Activated naive CD8-positive, alpha-beta T cell treated with anti-CD3 and anti-CD28 coated beads, Interleukin-2, amount 10 ng/mL, durations not matched to agents 7 days and 5 days (primary cell): ENCODE measurements at places on chromosomes 12 and 14.
A peak's percentile ranks its signal among the peaks of the same experiment; 100 is the strongest.

DNA sequence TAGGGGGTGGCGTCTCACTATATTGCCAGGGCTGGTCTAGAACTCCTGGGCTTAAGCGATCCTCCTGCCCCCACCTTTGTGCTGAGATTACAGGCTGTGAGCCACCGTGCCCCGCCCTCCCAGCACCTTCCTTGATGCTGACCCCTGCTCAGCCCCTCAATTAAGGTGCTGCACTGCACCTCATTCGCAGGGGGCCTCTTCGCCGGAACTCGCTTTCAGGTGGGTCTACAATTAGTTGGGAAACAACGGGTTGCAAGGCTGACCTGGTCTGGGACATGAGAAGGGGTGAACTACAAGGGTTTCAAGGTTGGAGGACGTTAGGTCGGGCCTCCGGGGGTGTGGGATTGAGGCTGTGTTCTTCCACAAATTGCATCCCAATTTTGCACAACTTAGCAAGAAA is 1.2 kb upstream of the NOP2 start:
- H3K27me3 ChIP-seq, result no peaks in the 10 kb centered on the region
- peaks cover 29% of the 10 kb centered on the region for H3K36me3 ChIP-seq
- no peak for DNase-seq

DNA sequence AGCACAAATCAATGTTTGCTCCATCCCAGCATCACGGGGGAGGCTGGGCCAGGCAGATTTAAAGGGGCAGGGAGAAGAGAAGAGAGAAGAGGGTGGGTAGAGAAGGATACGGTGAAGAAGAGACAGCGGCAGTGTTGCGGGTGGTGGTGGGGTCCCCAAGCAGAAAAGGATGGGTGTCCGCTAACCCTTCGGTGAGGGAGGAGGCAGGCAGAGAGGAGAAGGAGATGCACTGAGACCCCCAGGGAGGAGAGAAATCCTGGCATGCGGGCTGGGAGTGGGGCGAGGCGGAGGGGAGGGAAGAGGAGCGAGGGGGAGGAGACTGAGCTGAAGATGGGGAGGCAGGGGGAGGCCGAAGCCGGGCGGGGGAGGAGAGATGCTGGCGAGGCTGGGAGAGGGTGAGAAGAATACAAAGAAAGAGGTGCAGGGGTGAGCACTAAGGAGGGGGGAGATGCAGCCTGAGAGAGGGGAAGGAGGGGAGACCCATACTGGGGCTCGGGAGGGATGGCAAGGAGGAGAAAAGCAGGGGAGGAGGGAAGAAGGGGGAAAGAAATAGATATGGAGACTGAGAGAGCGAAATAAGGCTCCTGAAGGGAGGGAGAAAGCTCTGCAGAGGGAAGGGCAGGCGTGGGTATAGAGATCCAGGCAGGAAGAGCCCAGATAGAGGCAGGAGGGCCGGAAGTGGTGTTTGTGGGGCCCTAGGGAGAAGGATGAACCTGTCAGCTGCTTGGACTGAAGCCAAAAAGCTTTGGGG is at the start of gene JPH4:
Gene JPH4, minus strand, starts transcription at position 231 of the 751 bp plus-strand sequence. CDS start 1,337 bp downstream, outside the sequence.
- H3K4me3 ChIP-seq, result no peak within 1 kb of the TSS
- H3K27me3 ChIP-seq, result peaks cover 43% of the 10 kb centered on the region
- DNase-seq, result peak; percentile 16

DNA sequence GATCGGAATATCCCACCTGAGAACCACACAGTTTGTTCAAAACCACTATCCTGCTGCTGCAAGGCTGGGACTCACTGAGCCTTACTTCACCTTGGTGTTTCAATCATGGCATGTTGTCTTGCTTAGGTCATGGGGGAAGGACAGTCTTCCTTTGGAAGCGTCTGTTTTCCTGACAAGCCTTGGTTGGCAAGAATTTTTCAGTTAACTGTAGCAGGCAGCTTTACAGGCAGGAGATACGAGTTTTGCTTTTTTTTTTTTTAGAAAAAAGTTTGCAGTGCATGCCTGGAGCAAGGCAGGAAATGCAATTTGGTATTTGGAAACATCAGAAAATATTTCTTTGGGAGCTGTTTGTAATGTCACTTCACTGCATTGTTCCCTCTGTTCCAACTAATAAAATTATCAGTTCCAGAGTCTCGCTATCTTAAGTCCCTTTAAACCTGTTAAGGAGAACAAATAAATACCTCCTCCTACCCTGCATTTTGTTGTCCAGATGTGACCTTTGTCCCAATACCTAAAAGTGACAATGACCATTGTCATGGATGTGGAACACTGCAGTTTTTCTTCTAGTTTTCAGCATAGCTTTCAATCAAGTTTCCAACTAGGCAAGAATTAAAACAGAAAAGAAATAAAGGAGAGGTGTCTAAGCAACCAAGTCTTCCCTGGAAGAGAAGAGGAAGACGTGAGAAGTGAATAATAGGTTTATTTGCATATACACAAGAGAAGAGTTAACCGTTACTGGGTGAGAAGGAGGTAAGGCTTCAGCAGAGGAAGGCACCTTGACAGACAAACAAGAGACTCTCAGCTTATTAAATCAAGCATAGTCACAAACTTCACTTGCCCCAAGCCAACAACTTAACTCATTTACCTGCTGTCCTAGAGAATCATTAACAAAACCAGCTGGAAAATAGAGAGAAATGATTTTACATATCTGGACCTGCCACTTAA is 71.4 kb upstream of the ACTN1 start:
- peaks cover 3% of the 10 kb centered on the region for H3K4me1 ChIP-seq
- H3K4me3 ChIP-seq, result no peak overlapping the region
- H3K36me3 ChIP-seq, result peaks cover 23% of the 10 kb centered on the region
- DNase-seq, result no peak
- H3K27me3 ChIP-seq, result no peaks in the 10 kb centered on the region
- H3K27ac ChIP-seq, result no peak overlapping the region

GRCh38 chr12:74689071-74689655 is 151.5 kb downstream of the ATXN7L3B start:
- no peak for DNase-seq
- peaks cover 4% of the 10 kb centered on the region for H3K27me3 ChIP-seq
- H3K27ac ChIP-seq, result no peak overlapping the region
- H3K36me3 ChIP-seq, result no peaks in the 10 kb centered on the region

GRCh38 chr12:15688202-15688736 is 100.9 kb downstream of the EPS8 start:
- no peak overlapping the region for H3K27ac ChIP-seq
- no peak overlapping the region for H3K4me3 ChIP-seq
- peaks cover 1% of the 10 kb centered on the region for H3K4me1 ChIP-seq

- H3K27ac ChIP-seq, result no peak overlapping the region
- peaks cover 32% of the 10 kb centered on the region for H3K27me3 ChIP-seq
- no peaks in the 10 kb centered on the region for H3K4me1 ChIP-seq
- DNase-seq, result no peak
- no peaks in the 10 kb centered on the region for H3K36me3 ChIP-seq
Measured at GRCh38 chr12:3544296-3544965, 53.4 kb downstream of the PRMT8 start.

DNA sequence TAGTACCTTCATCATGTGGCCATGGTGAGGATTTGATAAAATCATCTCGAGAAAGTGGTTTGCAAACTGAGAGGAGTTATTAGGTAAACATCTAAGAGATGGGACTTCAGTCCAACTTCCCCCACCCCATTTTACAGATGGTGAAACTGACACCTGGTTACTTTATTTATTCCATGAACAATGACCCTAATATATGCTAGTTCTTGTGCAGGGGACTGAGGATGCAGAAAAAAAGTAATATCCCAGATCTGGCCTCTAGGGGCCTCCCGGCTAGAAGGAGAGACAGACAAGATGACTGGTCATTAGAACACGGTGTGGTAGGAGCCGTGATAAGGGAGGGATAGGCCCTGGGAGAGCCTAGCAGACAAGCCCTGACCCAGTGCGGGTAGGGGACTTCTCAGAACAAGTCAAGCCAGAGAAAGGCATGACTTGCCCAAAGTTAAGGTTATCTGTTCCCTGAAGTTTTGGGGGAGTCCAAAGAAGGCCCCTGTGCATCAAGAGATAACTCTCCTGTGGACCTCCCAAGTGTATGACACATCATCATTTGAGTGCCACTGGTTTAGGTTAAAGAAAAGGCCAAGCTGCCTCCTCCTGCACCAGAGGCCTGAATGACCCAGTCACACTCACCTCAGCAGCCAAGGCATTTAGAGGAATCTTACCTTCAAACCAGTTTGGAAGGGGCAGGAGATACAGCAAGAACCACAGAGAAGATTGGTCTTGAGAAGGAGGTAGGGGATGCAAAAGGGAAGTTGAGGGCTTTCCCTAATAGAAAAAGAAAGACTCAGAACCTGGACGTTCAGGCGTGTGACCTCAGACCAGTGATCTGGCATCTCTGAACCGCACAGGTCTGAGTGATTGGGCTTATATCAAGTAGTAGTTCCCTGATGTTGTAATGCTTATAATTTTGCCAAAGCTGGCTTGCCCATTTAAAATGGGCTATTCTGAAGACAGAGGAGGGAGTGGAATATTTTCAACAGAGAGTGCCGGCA is 1.6 kb downstream of the CMKLR1 start:
- H3K4me1 ChIP-seq, result peaks cover 4% of the 10 kb centered on the region
- DNase-seq, result no peak

- no peak overlapping the region for H3K4me3 ChIP-seq
- H3K27me3 ChIP-seq, result peaks cover 18% of the 10 kb centered on the region
- no peak overlapping the region for H3K27ac ChIP-seq
- no peaks in the 10 kb centered on the region for H3K36me3 ChIP-seq
- no peak for DNase-seq
- H3K4me1 ChIP-seq, result no peaks in the 10 kb centered on the region
Measured at GRCh38 chr12:4579305-4580102, 17.5 kb downstream of the DYRK4 start.

GRCh38 chr14:34075042-34075744 is 124.3 kb upstream of the EGLN3 start:
- peaks cover 1% of the 10 kb centered on the region for H3K36me3 ChIP-seq
- peaks cover 3% of the 10 kb centered on the region for H3K4me1 ChIP-seq
- H3K27me3 ChIP-seq, result peaks cover 36% of the 10 kb centered on the region
- H3K27ac ChIP-seq, result no peak overlapping the region

DNA sequence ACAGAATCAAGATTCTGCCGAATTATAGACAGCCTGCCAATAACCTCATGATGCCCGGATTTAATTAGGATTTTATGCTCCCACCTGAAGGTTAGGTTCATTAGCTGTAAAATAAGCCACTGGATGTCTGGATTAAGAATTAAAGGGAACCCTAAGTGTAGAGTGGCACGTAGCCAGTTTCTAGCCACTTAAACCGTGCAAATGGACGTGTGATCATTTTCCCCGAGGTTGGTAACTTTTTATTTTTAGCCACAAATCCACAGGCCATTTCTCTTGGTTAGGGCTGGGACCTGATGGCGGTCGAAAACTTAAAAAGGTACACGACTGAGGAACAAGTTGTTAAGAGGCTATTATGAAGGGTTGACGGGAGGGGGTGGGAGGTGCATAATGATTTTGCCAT is 127.3 kb upstream of the TMPO start:
- H3K27ac ChIP-seq, result no peak overlapping the region
- DNase-seq, result no peak
- H3K4me3 ChIP-seq, result no peak overlapping the region
- no peaks in the 10 kb centered on the region for H3K36me3 ChIP-seq
- peaks cover 13% of the 10 kb centered on the region for H3K27me3 ChIP-seq

DNA sequence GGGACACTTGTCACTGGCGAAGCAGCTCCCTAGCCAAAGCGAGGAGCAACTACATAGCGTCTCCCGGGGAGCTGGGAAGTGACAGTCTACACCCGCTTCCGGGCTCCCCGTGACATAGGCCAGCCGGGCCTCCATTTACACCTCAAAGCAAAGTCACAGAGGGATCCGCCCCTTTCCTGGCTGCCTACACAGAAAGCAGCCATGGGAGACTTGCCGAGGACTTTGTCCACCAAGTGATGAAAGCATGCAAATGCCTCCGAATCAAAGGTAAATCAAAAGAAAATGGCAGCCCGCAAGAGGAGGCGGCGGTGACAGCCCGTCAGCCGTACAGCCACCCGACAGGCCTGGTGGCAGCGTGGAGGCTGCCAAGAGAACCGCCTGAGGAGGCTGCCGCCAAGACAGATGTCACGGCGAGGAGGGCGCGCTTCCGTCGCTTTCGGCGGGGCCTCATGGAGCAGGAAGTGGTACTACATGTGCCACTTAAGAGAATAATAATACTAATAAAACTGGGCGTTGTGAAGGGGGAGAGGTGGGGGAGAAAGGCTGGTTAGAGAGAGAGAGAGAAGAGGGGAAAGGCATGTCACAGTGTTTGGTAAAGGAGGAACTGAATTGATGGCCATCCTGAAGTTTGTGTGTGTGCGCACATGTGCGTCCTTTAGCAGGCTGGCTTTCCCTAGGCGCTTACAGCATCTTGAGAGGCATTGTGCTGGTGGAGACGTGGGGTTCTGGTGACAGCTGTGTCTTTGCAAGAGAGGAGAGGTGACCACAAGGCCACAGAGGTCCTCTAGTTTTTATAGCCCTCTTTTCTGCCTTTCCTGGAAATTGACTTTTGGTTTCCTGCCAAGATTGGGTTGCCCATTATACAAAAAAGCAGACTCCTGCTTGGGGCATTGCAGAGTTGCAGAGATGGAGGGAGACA is 661.7 kb downstream of the VRK1 start:
- peak overlapping the region; percentile 77 for H3K4me3 ChIP-seq
- H3K27ac ChIP-seq, result peak overlapping the region; percentile 97
- no peaks in the 10 kb centered on the region for H3K27me3 ChIP-seq
- peaks cover 49% of the 10 kb centered on the region for H3K4me1 ChIP-seq
- peak; percentile 79 for DNase-seq

DNA sequence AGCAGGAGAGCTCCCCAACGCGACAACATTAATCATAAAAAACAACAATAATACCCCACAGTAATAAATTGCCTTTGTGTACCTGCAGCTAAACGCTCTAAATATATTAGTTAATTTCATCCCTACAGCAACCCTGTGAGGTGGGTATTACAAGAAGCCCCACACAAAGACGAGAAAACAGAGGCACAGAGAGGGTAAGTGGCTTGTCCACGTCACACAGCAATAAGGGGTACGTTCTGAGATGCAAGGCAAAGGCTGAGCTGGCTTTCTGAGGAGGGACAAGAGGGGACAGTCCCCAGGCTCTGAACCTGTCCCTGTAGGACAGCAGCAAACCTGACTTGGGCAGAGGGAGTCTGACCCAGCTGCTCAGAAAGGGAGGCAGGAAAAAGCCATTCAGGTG is 78.2 kb downstream of the NCOR2 start:
- H3K4me1 ChIP-seq, result peaks cover 11% of the 10 kb centered on the region
- no peak overlapping the region for H3K4me3 ChIP-seq
- no peak for DNase-seq
- H3K27ac ChIP-seq, result no peak overlapping the region

DNA sequence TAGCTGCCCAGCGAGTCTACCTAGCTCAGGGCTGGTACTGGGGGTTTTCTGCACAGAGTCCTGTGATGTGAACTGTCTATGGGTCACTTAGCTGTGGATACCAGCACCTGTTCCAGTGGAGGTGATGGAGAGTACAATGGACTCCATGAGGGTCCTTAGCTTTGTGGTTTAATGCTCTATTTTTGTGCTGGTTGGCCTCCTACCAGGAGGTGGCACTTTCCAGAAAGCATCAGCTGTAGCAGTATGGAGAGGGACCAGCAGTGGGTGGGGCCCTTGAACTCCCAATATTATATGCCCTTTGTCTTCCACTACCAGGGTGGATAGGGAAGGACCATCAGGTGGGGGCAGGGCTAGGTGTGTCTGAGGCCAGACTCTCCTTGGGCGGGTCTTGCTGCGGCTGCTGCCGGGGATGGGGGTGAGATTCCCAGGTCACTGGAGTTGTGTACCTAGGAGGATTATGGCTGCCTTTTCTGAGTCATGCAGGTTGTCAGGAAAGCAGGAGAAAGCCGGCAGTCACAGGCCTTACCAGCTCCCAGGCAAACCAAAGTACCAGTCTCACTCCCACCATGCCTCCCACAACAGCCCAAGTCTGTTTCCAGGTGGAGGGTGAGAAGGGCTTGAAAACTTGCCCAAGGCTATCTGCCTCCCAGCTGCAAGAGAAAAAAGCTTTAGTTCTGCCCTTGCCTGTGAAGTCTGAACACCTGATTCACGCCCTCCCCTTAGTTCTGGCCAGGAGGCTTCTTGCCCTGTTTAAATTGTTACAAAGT is 163.0 kb upstream of the NUDT4 start:
- no peaks in the 10 kb centered on the region for H3K4me1 ChIP-seq
- no peak overlapping the region for H3K4me3 ChIP-seq
- DNase-seq, result no peak
- peaks cover 4% of the 10 kb centered on the region for H3K27me3 ChIP-seq
